Heart right ventricle (tissue), 16 donors: ENCODE measurements at places on chromosomes 1 and 21. TPM values are rescaled to one million over a fixed set of nuclear protein-coding genes. Genes with fewer than 3 reads are reported as not detected.

The KRTAP19-5 gene
- total RNA-seq = not detected

The SPRR2E gene
- total RNA-seq = not detected

The LCE2C gene
- total RNA-seq = not detected

The RIPPLY3 gene
- total RNA-seq = not detected

DNA sequence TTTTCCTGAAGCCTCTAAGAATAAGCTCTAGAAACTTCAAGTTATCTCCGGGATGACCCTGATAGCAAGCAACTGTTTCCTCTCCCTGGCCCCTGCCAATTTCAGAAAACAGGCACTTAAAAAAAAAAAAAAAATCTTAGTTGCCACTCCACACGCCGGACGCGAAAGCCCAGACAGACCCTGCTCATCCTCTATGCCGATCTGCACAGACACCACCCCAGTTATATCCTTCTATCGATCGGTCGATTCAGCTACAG is 1.7 kb downstream of the ANP32E start:
- DNase-seq = no peak

DNA sequence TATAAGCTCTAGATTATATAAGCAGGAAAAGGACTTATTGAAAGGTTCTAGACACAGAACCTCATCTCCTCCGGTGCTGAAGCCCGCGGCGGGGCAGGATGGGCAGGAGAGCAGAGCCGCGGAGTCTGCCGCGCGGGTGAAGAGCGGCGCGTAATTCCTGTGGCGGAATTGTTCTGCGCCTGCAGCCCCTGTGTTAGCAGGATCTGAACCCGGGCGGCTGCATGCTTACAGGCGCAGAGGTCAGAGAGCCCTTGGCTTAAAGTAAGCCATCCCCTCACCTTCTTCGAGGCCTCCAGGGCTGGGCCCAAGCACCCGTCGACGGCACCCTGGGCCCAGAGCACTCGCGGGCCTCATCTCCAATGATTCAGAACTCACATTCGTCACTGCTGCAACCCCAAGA is 89.3 kb downstream of the FASLG start:
- DNase-seq = no peak

GRCh38 chr1:78401148-78401547 is 89.6 kb upstream of the PTGFR start:
- no peak for DNase-seq

- DNase-seq = no peak
Observed at GRCh38 chr1:45620588-45621500, 3.0 kb downstream of the CCDC17 start.

The KRTAP22-2 gene
- not detected for total RNA-seq

The OR2T2 gene
- not detected for total RNA-seq

GRCh38 chr21:44872649-44873355 is 688 bp downstream of the PTTG1IP start:
- peak; percentile 46 for DNase-seq

The MYOG gene
- total RNA-seq = not detected

The RPAP2 gene
- total RNA-seq = 21.4 TPM

The CELA2A gene
- 1.2 TPM for total RNA-seq

- DNase-seq = no peak
Observed at GRCh38 chr1:247440001-247440620, 17.8 kb downstream of the OR2B11 start.

The TMPRSS3 gene
- not detected for total RNA-seq

DNA sequence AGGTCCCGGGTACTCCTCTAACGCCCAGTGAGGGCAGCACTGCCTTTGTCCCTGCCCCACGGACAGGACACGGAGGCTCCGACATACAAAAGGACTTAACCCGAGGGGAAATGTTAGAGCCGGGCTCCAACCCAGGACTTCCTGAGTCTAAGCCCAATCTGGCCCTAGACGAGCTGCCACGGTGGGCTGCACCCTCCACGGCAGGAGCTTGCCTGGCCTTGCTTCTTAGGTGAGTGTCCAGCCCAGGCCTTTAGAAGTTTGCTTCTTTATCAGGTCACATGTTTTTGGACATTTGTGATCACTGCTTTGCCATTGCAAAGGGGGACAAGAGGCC is 11.0 kb upstream of the TMEM200B start:
- no peak for DNase-seq

GRCh38 chr1:78101514-78101913 is 55.7 kb downstream of the GIPC2 start:
- no peak for DNase-seq

- no peak for DNase-seq
Observed at GRCh38 chr21:26185021-26185420, 14.5 kb upstream of the APP start.

DNA sequence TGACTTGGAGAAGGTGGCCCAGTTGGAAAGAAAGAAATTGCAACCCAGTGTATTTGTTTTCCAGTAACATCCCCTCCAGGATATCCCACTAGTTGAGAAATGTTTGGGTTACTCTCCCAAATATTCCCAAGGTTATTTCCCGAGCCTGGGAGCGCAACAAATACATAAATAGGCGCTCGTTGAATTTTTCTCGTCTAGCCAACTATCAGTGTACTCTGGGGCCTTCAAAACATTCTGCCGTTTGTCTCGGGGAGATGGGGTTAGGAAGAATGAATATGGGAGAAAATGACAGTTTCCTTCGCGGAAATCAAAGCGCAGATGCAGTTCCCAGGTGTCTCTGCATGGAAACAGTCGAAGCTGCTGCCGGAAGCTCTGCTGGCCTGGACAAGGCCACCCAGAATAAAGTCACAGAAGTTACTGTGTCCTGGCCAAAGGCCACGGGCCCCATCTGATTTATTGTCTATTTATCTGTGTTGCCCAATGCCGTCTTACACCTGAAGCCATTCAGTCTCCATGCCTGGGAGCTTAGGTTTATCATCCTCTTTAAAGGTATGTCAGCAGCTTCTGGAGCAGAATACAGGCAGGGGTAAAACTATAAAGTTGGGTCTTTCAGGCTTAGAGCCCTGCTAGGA is 1.0 kb downstream of the C1orf115 start:
- no peak for DNase-seq

DNA sequence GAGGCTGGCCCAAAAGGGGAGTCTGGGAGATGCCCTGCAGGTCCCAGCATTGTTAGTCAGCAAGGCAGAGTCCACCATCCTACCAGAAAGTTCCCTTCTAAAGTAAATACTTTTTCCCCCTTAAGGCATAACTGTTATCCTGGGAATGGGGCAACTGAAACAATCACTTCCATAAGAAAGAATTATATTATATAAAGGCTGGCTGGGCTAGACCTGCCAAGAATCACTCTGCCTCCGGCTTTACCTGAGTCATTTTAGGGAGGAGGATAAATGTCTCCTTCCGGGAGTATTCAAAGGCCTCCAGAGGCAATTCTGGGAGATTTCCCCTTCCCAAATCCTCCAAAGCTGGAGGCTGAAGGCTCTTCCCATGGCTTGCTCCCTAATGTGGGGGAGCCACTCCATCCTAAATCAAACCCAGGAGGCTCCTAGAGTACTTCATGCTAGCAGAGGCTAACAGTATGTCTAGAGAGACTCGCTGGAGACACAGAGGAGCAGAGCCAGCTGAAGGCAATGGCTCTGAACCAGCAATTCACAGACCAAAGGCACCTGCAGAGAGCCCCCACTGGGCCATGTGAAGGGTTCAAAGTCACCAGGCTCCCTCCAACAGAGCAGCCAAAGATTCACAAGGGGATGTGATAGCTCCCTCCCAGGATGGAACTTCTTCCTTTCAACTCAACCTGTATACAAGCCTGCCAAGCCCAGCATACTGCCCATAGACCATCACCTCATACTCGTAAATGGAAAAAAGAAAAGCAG is 116.0 kb downstream of the ASTN1 start:
- no peak for DNase-seq

The KCNJ9 gene
- 0.06 TPM for total RNA-seq

GRCh38 chr1:47024141-47024801 is 802 bp downstream of the CYP4X1 start:
- DNase-seq = no peak

The VANGL2 gene
- total RNA-seq = 2.0 TPM

DNA sequence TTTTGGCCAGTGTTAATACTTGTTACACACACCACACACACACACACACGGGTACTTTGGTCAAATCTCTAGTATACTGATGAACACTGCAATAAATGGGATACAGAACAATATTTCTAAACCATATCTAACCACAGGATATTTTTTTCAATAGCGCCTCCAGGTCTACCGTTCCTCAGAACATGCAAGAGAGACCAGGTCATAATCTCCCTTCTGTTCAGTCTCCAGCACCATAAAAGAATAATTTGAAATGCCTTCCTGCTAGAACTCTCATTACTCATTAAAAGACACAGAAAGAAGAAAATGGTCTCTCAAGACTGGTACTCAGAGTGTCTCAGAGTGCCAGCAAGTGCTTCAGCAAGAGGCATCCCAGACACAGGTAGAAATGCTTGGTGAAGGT is 11.5 kb upstream of the SLC44A3 start:
- DNase-seq = no peak

DNA sequence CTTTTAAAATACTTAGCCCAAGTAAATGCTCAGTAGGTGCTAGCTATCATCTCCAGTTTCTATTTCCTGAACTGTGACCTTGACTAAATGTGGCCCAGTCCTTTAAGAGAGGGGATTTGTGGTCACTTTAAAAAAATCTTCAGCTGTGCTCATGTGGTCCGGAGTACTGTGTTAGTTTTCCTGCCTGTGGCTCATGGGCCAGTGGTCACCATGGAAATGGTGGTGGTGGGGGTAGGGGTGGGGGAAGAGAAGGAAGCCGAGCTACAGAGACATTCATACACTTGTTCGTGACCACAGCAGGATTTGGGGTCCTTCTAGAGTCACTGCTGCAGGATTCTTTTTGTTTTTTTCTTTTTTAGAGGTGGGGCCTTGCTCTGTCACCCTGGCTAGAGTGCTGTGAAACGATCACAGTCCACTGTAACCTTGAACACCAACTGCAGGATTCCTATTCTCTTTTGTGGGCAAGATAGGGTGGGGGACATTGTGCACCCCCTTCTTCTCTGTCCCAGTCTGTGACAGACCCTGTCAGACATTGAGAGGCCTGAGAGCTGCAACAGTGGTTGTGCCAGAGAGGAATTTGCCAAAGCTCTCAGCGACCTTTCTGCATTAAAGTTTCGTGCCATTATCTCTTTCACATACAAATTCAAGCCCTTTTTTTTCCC is 25.8 kb downstream of the KIF26B start:
- no peak for DNase-seq
